ENCODE measurements at places on chromosomes 16 and 17.
A peak's percentile ranks its signal among the peaks of the same experiment; 100 is the strongest.

GRCh38 chr16:15672514-15673167, 22.6 kb downstream of the NDE1 start:
- DNase-seq: peak; percentile 96

DNA sequence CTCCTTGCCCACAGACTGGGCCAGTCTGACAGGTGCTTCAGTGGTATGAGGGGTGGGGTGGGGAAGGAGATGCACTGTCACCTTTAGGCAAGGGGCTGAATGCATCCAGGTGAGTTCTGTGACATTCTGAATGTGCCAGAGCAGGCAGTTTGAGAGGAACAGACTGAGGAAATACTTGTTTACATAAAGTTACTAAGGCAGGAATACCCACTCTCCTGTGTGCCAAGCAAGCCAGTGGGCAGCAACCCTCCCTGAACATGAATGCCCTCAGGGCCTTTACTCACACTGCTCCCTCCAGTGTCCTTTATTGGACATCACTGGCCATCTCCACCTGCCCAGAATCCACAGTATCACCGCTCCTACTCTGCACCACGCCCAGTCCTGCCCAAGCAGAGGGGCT, 33.1 kb upstream of the ULK2 start:
- no peak for DNase-seq

GRCh38 chr17:76038050-76038449, 10.9 kb upstream of the EVPL start:
- no peak for DNase-seq

DNA sequence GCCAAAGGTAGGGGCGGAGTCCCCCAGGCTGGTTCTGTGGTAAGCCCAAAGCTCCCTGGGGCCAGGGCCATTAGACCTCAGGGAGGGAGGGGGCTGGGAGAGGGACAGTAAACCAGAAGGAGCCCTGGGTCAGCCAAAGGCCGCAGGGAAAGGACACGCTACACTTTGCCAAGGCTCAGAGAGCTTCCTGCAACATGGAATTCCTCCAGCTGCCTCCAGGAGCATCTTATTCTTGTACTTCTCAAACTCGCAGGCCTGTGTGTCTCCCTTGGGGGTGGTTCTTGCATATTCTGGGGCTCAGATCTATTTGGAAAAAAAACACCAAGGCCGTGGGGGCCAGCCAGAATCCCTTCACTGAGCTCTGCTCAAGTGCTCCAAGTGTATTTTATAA, 25.1 kb downstream of the AKAP1 start:
- DNase-seq: no peak

DNA sequence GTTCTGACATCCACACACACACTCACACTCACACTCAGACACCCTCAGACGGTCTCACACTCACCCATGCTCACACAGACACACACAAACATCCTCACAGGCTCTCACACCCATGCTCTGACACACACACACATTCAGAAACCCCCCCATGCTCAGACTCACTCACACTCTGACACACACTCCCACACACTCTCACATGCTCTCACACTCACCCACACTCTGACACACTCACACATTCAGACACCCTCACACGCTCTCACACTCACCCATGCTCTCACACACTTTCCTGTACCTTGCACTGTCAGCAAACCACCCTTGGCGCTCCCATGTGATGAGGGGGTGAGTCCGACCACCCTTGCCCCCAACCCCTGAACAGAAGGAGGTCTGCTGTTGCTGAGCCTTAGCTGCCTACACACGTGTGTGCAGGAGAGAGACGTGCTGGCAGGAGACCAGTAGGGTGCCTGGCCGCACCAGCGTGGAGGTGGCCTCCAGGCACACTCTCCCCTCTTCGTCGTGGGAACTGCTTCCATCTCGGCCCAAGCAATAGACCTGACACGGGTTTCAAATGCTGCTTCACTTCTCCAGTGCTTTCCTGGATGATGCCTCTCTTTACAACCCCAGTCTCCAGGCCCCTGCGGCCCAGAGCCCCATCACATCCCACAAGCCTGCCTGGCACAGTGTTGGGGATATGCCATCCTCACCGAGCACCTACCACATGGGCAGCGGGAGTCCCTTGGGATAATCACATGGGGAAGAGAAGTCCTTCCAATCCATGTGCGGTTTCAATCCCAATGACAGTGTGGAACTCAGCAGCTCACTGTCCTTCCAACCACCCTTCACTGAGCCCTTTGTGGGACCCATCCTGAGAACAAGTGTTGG, 267.8 kb upstream of the FOXF1 start:
- no peak for DNase-seq

GRCh38 chr17:7775051-7775450, 57.5 kb downstream of the DNAH2 start:
- no peak for DNase-seq

GRCh38 chr16:57216968-57217367, 28.1 kb upstream of the ARL2BP start:
- DNase-seq: no peak
